Activated CD4-positive, alpha-beta T cell treated with anti-CD3 and anti-CD28 coated beads for 24 hours (primary cell): ENCODE measurements at places on chromosomes 5 and 9.
A peak's percentile ranks its signal among the peaks of the same experiment; 100 is the strongest.

- DNase-seq = no peak
Observed at GRCh38 chr5:62017092-62017491, 288.9 kb upstream of the KIF2A start.

DNA sequence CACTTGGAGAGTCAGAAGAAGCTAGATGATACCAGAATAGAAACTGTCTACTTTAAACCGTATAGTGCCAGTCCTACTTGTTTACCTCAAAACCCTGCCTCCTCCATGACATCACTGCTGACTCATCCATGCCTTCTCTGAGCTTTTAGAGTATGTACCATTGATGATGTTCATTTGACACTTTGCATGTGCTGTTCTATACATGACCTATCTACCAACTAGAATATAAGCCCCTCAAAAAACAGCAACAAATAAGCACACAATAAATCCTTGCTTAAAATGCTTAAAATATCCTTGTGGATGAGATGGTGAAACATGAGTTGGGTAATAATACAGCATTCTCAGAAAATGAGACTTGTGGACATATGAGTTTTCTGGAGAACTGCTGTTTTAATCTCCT, 2.6 kb downstream of the CTNNAL1 start:
- peak; percentile 38 for DNase-seq

DNA sequence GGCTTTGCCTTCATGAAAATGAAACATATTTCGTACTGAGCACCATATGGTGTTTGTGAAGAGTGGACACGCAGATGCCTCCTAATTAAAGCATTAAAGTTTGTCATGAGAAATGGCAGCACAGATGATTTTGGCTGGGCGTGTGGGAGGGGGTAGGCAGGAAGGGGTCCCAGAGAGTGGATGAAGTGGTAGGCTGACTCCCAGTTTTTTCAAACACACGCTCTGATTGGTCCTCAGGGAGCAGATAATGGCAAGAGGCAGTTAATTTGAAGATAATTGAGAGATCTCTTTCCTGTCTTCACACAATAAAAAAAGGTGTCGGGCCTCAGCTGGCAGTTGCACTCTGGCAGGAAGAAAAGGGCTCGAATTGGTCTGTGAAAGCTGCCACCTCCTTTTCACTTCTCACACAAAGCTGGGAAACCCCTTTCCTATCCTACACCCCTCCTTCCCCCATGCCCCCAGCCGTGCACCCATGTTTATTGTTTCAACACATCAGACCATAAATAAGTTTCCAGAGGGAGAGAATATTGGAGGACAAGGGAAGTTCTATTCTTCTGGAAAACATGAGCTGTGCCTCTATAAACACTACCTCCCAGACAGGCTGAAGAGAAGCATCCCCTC, 429.6 kb downstream of the ARHGEF28 start:
- DNase-seq = no peak

- no peak for DNase-seq
Observed at GRCh38 chr9:127444921-127445850, 6.0 kb downstream of the RPL12 start.

- no peak for DNase-seq
Observed at GRCh38 chr9:89721176-89721700, 116.4 kb downstream of the GADD45G start.

DNA sequence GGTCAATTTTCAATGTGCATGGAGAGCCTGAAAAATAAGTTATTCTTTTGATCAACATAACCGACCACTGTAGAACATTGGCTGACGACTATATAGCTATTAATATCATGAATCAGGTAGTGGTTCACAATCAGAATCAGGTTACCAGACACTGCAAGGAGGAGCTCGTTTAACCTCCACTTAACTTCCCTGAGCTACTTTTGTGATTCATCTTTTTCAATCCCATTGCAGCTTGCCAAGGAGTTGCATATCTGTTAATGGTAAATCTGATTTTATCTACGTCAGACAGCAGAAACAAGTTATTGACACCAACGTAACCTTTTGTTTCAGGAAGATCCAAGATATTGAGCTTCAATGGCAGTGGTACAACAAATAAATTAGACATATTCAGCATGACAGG, 2263.8 kb upstream of the ACO1 start:
- DNase-seq = no peak

- DNase-seq = no peak
Observed at GRCh38 chr9:17135295-17136160, 688 bp downstream of the CNTLN start.

DNA sequence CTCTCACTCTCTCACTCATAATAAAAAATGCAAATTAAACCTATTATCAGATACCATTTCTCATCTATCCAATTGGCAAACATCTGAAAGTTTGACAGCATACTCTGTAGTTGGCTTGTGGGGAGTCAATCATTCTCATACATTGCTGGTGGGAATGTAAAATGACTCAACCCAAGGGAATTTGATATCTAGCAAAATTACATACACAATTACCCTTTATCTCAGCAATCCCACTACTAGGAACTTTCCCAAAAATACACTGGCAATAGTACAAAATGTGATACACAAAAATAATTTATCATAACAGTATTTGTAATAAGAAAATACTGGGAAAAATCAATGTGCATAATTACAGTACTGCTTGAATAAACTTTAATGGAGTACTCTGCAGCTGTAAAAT, 731.3 kb downstream of the DTWD2 start:
- no peak for DNase-seq

DNA sequence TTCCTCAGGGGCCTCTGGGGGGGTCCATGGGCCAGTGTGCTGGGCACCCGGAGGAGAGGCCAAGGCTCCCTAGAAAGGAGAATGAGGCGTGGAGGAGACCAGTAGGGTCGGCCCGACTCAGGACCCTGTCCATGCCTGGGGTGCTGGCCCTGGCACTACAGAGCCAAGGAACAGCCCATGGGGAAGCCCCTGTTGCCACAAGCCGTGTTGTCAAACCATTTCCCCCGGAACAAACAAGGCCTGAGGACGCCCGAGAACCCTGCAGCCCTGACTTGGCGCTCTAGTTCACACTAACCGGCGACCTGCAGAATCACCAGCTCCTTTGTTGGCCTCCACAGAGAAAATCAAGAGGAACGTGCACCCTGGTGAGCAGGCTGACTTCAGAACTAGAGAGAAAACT, 41.6 kb upstream of the SLC12A7 start:
- DNase-seq = no peak

GRCh38 chr5:160978944-160979343, 126.9 kb upstream of the ATP10B start:
- no peak for DNase-seq

DNA sequence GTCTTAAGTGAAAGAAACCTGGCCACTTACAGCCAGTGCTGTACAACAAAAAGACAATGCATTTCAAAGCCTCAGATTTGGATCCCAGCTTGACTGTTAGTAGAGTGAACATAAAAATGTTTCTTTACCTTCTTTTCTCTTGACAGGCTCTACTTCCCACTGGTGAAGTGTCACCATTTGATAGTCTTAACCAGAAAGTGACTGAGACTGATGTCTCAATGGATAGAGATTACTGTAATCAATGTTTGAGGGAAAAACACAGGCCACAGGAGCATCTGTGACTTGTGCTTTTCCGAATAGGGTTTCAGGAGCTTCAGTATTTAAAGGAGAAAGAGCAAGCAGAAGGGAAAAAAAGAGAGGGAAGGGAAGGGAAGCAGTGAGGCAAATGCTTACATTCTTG, 41.7 kb upstream of the STK32A start:
- no peak for DNase-seq

DNA sequence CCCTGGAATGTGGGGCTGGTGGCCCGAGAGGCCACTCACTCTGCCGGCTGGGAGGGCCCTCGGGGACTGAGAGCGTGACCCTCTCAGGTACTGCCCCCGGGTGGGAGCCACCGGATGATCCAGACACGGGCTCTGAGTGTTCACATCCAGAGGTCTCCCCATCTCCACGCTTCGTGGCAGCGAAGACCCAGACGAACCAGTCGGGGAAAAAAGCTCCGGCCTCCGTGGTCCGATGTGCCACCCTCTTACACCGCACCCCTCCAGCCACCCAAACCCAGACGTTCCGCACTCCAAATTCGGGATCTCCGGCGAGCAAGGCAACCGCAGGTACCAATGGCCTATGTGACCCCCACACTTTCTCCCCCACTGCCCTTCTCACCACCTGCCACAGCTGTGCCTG, 49.5 kb downstream of the AMBP start:
- no peak for DNase-seq

GRCh38 chr9:31671011-31671410, 713.4 kb upstream of the ACO1 start:
- no peak for DNase-seq

- DNase-seq = no peak
Observed at GRCh38 chr5:81154725-81155124, 78.4 kb upstream of the CKMT2 start.

DNA sequence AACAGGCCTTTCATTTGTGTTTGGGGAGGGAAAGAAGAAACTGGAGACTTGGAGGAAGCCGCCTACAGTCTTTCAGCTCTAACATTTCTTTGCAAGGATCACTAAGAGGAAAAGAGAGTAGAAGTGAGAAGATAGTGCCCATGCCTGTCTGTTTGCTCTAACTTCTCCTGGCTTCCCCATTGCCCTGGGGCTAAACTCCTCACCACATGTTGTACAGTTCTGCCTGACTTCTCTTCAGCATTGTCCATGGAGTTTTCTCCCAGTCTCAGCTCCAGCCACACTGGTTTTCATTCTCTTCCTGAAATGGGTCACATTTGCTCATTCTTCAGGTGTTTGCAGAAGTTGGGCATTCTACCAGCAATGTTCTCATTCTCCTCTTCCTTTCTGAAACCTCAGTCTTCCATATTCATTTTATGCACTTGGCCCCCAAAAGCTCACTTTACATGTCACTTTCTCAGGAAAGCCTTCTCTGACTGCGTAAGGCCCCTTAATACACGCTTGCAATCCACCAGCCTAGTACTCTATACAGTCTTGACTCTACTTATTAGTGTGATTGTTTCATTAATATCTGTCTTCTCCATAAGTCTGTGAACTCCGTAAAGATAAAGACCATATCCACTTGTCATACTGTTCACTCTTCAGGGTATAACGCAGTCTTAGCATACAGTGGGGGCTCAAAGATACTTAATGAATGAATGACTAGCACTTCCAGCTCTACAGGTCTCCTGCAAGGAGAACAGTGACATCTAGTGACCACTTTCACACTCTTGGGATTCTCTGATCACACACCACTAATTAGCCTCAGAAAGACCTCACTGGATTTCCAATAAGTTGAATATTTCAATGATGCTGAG, 40.2 kb upstream of the TRIM32 start:
- no peak for DNase-seq

DNA sequence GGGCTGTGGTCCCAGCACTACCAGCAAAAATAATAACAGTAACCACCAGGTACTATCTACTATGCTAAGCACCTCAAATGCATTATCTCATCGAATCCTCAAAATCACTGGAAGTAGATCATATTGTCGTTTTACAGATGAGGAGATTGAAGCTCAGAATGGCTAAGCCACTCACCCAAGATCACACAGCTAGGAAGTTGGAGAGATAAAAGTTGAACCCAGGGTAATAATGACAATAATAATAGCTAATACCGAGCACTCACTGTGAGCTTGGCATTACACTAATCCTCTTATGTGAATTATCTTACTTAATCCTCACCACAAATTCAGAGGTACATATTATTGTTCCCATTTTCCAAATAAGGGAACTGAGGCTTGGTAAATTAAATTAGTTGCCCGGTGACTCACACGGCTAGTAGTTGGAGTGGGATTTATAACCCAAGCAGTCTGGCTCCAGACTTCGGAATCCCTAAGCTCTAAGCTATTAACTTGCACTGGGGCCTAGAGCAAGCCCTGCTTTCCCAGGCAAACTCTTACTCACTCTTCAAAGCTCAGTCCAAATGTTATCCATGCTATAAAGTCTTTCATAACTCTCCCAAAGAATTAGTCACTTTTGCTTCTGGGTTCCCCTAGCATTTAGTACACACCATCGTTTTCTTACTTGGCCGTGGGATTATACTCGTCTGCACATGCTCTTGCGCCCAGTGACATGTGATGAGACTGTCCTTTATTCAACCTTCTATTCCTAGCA, 3.8 kb downstream of the ARSI start:
- no peak for DNase-seq

GRCh38 chr5:103295871-103296270, 37.3 kb downstream of the MACIR start:
- no peak for DNase-seq

- no peak for DNase-seq
Observed at GRCh38 chr9:37449862-37450632, 15.2 kb downstream of the ZBTB5 start.

DNA sequence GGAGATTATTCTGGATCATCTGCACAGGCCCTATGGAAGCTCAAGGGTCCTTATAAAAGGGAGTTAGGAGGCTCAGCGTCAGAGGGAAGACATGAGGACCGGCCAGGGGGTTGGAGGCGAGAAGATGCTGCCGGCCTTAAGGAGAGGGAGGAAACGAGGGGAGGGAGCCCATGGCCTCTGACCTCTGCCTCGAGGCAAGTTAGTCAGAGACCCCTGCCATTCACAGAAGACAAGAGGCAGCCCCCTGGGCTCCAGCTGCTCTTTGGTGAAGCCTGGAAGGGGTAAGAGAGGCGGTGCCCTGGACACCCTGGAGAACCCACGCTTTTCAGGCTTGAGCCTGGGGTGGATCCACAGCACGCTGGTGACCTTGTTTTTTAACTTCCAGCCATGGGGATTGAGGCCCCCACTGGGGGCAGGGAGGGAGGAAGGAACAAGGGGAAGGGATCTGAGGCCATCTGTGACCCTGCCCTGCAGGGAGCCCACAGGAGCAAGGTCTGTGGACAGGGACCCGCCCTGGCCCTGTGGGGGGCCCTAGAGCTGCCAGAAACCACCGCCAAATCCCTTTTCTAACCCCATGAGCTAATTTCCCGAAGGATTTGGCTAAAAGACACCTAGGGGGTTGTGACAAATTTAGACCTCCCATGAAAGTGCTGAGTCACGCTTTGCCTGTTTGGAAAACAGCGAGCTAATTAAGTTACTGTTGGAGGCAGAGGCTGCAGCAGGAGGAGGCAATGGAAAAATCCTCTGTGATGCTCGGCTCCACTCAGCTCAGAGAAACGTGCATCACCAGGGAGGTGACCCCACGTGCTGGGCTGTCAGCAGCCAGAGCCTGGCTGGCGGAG, 49.7 kb downstream of the OLFM1 start:
- no peak for DNase-seq

DNA sequence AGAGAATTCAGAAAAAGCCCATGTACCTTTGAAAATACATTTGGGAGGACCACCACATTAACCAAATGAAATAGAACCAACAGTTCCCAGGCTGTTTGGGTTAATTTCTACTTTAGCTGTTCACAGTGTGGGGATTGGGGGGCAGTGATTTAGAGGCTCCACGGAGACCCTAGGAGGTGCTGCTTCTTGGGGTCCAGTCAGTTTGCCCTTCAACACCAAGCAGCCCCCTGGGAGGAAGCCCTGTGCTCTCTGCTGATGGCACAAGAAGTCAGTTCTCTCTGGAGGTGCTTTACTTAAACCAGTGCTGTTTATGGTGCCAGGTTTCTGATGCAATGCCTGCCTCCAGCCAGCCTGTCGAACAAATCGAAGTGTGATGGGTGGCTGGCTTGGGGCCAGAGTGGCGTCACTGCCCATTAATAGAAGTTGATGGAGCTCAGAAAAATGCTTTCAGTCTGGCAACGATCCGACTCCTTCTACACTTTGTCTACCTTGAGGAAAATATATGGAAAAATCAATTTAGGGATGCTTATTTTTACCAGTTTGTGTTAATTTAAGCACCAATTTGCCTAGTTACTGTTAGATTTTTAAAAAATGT, 134.0 kb downstream of the SNX18 start:
- no peak for DNase-seq
